Progenitor cell of endocrine pancreas (in vitro differentiated cells): ENCODE measurements at places on chromosomes 13 and 19. TPM values are rescaled to one million over a fixed set of nuclear protein-coding genes. Genes with fewer than 3 reads are reported as not detected.

Gene LILRA6
- total RNA-seq, result not detected in 2 replicates

Gene KLK15
- total RNA-seq, result not detected in 2 replicates

Gene KIR2DL3
- not detected in 2 replicates for total RNA-seq

GRCh38 chr19:4233282-4233853 lies 4.0 kb downstream of the EBI3 start:
- peaks cover 9% of the 10 kb centered on the region for H3K27me3 ChIP-seq
- H3K4me3 ChIP-seq, result no peak overlapping the region
- no peaks in the 10 kb centered on the region for H3K36me3 ChIP-seq

GRCh38 chr13:43983373-43983772 lies 103.7 kb downstream of the LACC1 start:
- H3K4me1 ChIP-seq, result peaks cover 26% of the 10 kb centered on the region

DNA sequence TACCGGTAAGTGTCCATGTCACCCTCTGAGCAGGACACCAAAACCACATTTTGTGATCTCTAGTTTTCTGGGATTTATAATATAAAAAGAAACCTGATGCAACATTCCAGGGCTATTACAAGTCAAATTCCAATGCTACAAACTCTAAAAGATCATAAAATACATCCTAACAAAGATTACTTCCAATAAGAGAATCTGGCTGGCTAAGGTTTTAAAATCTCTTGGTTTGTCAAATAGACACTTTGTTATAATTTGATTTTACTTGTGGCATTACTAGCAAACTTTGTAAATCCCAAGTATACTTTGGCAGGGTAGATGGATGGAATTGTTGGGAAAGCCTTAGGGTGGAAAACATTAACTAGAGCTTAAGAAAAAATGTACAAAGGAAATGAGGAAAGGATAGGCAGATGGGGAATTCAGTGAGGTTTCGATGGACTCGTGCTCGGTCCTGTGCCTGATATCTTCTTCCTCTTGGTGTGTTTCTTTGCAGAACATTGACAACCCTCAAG lies 74.0 kb upstream of the POMP start:
- H3K36me3 ChIP-seq, result no peaks in the 10 kb centered on the region
- peaks cover 7% of the 10 kb centered on the region for H3K27me3 ChIP-seq
- H3K4me1 ChIP-seq, result peaks cover 12% of the 10 kb centered on the region
- no peak for DNase-seq
- H3K27ac ChIP-seq, result no peak overlapping the region
- H3K4me3 ChIP-seq, result no peak overlapping the region

- no peak overlapping the region for H3K4me3 ChIP-seq
- no peaks in the 10 kb centered on the region for H3K27me3 ChIP-seq
- H3K36me3 ChIP-seq, result no peaks in the 10 kb centered on the region
These were observed 83.4 kb downstream of the GPC6 start for GRCh38 chr13:93309886-93310523.

- H3K27me3 ChIP-seq, result peaks cover 5% of the 10 kb centered on the region
- DNase-seq, result no peak
- peaks cover 6% of the 10 kb centered on the region for H3K36me3 ChIP-seq
- no peak overlapping the region for H3K4me3 ChIP-seq
These were observed 3.4 kb downstream of the CADM4 start for GRCh38 chr19:43636121-43636683.

- H3K27ac ChIP-seq, result no peak overlapping the region
- H3K4me1 ChIP-seq, result peaks cover 36% of the 10 kb centered on the region
- no peak for DNase-seq
- no peak overlapping the region for H3K4me3 ChIP-seq
These were observed 25.6 kb downstream of the LRCH1 start for GRCh38 chr13:46578590-46578975.

DNA sequence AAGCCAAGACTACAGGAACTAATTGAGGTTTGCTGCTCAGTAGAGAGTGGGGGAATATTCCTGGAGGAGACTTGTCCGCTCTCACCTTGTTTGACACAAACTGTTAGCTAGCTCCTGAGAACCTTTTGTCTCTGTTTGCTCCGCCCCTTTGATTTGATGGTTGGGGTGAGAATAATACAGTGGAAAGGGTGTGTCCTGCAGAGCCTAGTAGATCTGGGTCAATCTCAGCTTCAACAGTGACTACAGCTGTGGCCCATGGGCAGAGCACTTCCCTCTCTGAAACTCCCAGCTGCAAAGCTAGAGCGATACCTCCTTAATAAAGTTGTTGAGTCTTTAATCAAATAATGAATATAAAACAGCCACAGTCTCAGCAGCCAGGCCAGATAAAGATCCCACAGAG lies 576.7 kb downstream of the DIAPH3 start:
- H3K4me1 ChIP-seq, result peaks cover 27% of the 10 kb centered on the region
- H3K27me3 ChIP-seq, result no peaks in the 10 kb centered on the region
- no peaks in the 10 kb centered on the region for H3K36me3 ChIP-seq
- H3K4me3 ChIP-seq, result peak overlapping the region; percentile 32
- no peak overlapping the region for H3K27ac ChIP-seq
- DNase-seq, result no peak

DNA sequence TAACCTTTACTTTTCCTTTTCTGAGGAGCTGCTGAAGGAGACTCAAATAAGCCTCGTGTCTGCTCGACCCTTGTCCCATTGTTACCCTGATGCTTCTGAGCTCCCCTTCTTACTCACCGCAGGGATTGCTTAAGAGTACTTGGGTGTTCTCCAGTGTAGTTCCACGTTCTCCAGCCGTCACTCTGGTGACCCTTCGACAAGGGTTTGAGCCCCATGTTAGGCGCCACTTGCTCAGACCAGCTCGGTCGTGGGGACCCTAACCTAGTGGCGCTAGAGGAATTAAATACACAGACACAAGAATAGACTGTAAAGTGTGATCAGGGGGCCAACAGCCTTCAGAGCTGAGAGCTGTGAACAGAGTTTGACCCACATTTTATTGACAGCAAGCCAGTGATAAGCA lies 10.3 kb downstream of the ZNF480 start:
- no peaks in the 10 kb centered on the region for H3K4me1 ChIP-seq
- no peak overlapping the region for H3K4me3 ChIP-seq
- peak overlapping the region; percentile 69 for H3K27ac ChIP-seq
- peaks cover 87% of the 10 kb centered on the region for H3K36me3 ChIP-seq

DNA sequence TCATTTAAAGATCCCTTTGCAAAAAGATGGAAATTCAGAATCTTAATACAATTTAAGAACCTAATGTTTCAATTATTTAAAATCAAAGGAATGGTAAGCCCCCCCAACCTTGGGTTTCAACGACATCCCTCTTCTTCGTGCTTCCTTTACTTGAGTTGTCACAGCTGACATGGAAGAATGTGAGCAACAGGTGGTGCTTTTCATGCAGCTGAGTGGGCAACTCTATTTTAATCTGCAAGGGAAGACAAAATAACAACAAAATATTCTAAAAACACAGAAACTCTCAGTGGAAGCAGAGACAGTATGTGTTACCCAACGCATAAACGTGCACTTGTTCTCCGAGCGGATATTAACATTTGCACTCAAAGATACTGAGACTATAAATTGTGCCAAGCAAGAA lies 92.3 kb downstream of the DOCK9 start:
- DNase-seq, result no peak
- H3K36me3 ChIP-seq, result peaks cover 13% of the 10 kb centered on the region
- H3K27ac ChIP-seq, result no peak overlapping the region
- H3K4me1 ChIP-seq, result peaks cover 1% of the 10 kb centered on the region
- no peak overlapping the region for H3K4me3 ChIP-seq

DNA sequence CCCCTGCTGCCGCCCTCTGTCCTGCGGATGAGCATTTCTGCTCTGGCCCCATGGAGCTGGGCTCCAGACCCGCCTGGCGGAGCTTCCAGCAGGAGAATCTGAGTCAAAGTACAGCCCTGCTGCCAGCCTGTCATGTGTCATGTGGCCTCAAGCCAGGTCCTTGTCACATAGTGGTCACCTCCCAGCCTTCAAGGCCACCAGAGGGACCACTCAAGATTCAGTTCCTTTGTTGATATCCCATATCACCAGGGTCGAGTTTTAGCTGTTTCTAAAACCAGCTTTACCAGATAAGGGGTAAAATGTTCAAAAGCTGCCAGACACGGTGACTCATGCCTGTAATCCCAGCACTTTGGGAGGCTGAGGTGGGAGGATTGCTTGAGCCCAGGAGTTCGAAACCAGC lies 13.4 kb downstream of the THOP1 start:
- H3K36me3 ChIP-seq, result peaks cover 19% of the 10 kb centered on the region
- H3K4me1 ChIP-seq, result no peaks in the 10 kb centered on the region
- no peak overlapping the region for H3K4me3 ChIP-seq
- DNase-seq, result no peak
- H3K27me3 ChIP-seq, result no peaks in the 10 kb centered on the region

GRCh38 chr19:38869836-38870607 lies 8.1 kb downstream of the RINL start:
- peak overlapping the region; percentile 66 for H3K4me3 ChIP-seq
- H3K4me1 ChIP-seq, result peaks cover 5% of the 10 kb centered on the region
- no peaks in the 10 kb centered on the region for H3K27me3 ChIP-seq

DNA sequence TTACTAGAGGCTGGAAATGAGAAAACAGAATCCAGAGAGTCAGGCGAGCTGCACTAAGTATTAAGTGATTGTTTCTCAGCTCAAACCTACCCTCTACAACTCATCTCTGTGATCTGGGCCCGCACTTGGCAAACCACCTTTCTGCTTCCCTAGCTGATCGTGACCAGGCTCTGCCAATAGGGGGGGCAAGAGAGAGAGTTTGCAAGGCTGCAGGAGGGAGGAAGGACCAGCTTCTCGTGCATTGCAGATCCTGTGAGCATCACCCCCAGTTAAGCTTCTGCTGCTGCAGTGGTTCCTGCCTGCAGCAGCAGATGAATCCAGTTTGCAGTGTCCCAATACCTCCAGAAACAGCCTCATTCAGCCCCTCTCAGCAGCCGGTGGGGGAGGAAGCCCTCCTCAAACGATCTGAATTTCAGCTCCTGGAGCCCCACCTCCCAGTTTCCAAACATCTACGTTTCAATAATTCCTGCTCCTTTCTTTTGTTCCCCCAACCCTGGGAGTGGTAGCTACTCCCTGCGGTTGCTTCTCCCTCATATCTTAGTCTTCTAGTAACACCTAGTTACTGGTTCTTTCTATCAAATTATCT lies 20.0 kb downstream of the XRCC1 start:
- H3K4me3 ChIP-seq, result no peak overlapping the region
- H3K27ac ChIP-seq, result no peak overlapping the region
- DNase-seq, result peak; percentile 65

- peak overlapping the region; percentile 75 for H3K27ac ChIP-seq
- H3K36me3 ChIP-seq, result no peaks in the 10 kb centered on the region
- peaks cover 48% of the 10 kb centered on the region for H3K4me1 ChIP-seq
These were observed 1.1 kb downstream of the DACH1 start for GRCh38 chr13:71865874-71866334.

- no peak overlapping the region for H3K4me3 ChIP-seq
- H3K27me3 ChIP-seq, result peaks cover 10% of the 10 kb centered on the region
- no peaks in the 10 kb centered on the region for H3K36me3 ChIP-seq
- no peak for DNase-seq
- peaks cover 8% of the 10 kb centered on the region for H3K4me1 ChIP-seq
These were observed 532.7 kb upstream of the SPRY2 start for GRCh38 chr13:80873589-80873988.

DNA sequence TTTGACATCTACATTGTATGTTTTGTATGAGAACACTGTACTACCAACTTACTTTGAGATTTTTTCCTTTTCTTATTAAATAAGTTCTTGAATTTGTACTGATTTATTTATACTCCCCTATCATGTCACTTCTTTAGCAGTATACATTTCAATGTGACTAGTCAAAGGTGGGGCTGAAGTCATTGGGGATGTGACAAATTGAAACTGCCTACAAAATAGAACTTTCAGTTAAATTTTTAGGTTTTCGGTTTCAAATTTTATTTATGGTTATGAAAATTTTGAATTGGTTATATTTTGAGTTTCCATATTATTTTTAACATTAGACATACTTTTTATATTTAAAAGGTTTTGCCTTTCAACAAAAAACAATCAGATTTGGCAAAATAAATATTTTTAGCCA lies 221.6 kb downstream of the NBEA start:
- H3K4me3 ChIP-seq, result no peak overlapping the region
- no peaks in the 10 kb centered on the region for H3K4me1 ChIP-seq
- no peak overlapping the region for H3K27ac ChIP-seq
- H3K27me3 ChIP-seq, result no peaks in the 10 kb centered on the region
- no peaks in the 10 kb centered on the region for H3K36me3 ChIP-seq
- DNase-seq, result no peak

GRCh38 chr19:36579255-36579654 lies 6.2 kb upstream of the ZNF529 start:
- peaks cover 9% of the 10 kb centered on the region for H3K4me1 ChIP-seq
- peaks cover 31% of the 10 kb centered on the region for H3K36me3 ChIP-seq
- H3K27ac ChIP-seq, result no peak overlapping the region
- no peak for DNase-seq
- no peak overlapping the region for H3K4me3 ChIP-seq

DNA sequence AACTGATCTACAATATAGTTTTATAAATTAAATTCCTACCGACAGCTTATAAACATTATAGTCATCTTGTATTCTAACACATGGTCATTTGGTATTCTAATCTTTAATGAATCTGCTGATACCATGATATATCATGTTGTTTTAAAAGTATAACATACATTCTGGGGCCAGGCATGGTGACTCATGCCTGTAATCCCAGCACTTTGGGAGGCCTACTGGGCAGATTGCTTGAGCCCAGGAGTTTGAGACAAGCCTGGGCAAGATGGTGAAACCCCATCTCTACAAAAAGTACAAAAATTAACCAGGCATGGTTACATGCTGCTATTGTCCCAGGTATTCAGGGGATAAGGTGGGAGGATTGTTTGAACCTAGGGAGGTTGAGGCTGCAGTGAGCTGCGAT lies 3.1 kb downstream of the ZNF383 start:
- H3K36me3 ChIP-seq, result peaks cover 26% of the 10 kb centered on the region
- peaks cover 12% of the 10 kb centered on the region for H3K4me1 ChIP-seq
- no peaks in the 10 kb centered on the region for H3K27me3 ChIP-seq
- no peak overlapping the region for H3K27ac ChIP-seq
- no peak overlapping the region for H3K4me3 ChIP-seq

GRCh38 chr13:99813336-99814095 lies 158.1 kb downstream of the ZIC5 start:
- H3K4me1 ChIP-seq, result peaks cover 10% of the 10 kb centered on the region
- H3K27ac ChIP-seq, result no peak overlapping the region
- H3K4me3 ChIP-seq, result no peak overlapping the region

DNA sequence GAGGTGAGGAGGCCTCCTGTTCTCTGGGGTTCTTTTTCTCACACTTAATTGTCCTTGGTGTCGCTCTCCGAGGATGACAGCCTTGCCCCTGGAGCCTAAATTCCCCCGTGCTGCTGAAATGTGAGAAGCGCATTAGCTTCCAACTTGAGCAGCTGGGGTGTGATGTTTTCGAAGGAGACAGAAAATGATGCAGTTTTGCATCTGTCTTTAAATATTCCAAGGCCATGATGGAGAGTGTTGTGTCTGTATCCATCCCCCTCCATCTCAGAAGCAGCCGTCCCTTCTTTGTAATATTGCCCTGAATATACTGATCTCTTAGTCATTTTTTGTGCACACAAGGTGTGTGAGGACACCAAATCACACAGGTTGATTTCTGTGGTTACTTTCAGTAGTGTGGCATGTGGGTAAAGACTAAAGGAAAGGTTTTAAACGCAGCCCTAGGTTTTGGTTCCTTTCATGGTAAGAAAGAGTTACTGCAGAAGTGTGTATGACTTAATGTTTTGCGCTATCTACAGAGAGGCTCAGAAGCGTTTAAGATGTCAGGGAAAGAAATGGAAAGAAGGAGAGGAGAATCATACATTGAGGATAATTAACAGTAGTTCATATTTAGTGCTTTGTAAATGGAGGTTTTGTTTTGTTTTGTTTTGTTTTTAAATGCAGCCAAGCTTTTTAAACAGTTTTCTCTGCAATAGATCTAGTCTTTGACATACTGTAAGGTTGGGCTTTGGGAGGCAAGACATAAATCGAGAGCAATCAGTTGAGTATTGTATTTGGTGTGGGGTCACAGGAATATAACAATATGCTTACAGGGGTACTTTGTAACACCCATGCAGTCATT lies 1.6 kb downstream of the NBEA start:
- H3K4me3 ChIP-seq, result peak overlapping the region; percentile 93
- peaks cover 19% of the 10 kb centered on the region for H3K4me1 ChIP-seq
- DNase-seq, result no peak
- peak overlapping the region; percentile 44 for H3K27ac ChIP-seq
- H3K36me3 ChIP-seq, result no peaks in the 10 kb centered on the region
